ENCODE measurements at places on chromosomes 12 and 14.

- DNase-seq = no peak
Observed at GRCh38 chr14:21049271-21049673, 7.1 kb downstream of the RNASE7 start.

- no peak for DNase-seq
Observed at GRCh38 chr12:5870183-5870582, 74.9 kb downstream of the ANO2 start.

DNA sequence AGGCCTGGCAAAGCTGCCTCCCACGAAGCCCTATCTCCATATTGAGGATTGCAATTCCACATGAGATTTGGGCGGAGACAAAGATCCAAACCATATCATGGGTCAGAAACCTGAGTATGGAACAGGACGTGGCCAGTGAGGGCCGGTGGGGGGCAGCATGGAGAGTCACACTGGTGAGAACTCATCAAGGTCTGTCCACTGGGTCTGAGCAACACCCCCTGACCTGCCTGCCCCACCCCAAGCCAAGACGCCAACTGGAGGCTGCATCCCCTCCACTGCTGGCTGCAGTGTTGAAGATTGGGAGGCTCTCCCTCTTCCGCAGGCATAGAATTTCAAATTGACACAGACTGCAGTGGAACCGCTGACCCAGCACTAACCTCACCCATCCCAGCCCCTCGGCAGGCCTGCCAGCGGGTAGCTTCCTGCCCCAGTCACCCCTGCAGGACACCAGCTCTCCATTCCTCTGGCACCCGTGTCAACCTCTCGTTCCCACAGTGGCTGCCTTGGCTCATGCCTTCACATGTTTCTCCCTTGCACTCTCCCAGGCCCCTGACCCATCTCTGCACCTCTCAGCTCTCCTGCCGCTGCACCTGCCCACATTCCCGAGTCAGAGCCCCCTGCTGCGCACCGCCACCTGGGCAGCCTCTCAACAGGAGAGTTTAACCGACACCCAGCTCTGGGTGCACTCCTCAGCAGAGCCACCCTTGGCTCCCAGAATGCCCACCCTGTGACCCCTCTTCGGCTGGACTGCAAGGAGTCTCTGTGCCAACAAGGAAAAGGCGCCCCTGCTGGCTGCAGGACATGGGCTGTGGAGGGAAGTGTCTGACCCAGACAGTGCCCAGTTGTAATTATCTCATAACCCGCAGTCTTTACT, 45.2 kb upstream of the PPP2R5C start:
- no peak for DNase-seq

DNA sequence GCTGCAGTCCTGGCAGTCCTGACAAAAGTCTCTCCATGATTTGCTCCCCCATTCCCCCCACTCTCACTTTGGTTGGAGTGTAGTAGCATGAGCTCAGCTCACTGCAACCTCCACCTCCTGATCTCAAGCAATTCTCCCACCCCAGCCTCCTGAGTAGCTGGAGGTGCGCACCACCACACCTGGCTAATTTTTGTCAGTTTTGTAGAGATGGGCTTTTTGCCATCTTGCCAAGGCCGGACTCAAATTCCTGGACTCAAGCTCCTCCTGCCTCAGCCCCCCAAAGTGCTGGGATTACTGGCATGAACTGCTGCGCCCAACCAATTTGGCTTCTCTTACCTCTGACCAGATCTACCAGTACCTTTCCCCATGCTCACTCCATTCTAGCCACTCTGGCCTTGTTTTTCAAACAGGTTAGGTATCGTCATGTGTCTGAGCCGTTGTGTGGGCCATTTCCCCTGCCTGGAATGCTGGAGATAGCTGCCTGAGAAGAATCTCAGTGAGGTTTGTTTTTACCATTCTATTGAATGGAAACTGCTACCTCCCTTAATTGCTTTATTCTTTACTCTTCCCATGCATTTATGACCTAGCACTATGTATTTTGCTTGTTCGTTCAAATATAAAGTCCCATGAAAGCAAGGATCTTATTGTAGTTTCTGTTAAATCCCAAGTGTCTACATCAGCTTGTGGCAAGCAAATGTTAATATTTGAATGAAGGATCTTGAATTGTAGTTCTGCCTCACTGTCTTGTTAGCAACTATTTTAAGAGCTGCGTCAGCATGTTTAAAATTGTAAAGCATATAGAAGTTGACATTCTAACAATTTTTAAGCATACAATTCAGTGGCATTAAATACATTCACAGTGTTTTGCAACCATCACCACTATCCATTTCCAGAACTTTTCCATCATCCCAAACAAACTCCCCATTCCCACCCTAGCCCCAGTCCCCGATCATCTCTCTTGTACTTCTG, 39.7 kb downstream of the CPSF6 start:
- DNase-seq = no peak

DNA sequence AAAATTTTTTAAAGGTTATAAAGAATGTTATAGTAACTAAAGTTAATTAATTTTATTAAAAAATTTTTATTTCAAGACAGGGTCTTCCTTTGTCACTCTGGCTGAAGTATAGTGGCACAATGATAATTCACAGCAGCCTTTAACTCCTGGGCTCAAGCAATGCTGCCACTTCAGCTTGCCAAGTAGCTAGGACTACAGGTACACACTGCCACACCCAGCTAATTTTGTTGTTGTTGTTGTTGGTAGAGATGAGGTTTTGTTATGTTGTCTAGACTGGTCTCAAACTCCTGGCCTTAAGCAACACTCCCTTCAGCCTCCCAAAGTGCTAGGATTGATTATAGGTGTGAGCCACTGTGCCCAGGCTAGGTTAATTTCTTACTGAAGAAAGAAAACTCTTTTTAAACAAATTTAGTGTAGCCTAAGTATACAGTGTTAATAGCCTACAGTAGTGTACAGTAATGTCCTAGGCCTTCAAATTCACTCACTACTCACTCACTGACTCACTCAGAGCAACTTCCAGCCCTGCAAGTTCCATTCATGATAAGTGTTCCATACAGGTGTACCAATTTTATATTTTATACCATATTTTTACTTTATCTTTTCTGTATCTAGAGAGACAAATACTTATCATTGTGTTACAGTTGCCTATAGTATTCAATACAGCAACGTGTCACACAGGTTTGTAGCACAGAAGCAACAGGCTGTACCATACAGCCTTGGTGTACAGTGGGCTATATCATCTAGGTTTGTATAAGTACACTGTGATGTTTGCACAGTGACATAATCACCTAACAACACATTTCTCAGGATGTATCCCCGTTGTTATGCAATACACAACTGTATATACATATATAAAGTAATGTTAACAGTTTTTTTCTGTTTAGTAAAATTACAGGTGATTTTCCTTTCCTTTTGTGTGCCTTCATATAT, 24.7 kb upstream of the DNAAF2 start:
- no peak for DNase-seq

GRCh38 chr14:82309199-82309598, 775.5 kb upstream of the SEL1L start:
- DNase-seq = no peak

GRCh38 chr12:124509676-124510300, 57.6 kb downstream of the NCOR2 start:
- peak; percentile 86 for DNase-seq

GRCh38 chr12:80192087-80192486, 92.8 kb downstream of the OTOGL start:
- DNase-seq = no peak

GRCh38 chr14:99348816-99349614, 77.0 kb upstream of the BCL11B start:
- DNase-seq = no peak

GRCh38 chr14:92254786-92255185, 68.2 kb upstream of the SLC24A4 start:
- DNase-seq = peak; percentile 45

DNA sequence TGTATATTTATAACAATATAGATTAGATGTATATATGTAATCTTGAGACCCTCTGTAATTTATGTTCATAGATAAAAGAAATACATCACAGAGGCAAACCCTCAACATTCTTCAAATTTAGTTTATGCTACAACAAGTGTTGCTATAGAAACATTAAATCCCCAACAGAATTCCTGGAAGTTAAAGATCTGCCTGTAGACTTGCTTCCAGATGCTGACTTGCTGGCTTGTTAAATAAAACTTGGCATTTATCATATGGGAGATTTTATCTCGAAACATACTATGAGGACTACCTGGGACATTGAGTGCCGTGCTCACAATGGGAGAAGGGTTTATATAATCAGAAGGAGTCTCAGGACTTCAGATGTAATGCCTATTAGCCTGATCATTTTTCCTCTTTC, 136.3 kb upstream of the PLXNC1 start:
- DNase-seq = no peak

- peak; percentile 75 for DNase-seq
Observed at GRCh38 chr12:113334786-113335539, at the start of gene SLC8B1. SLC8B1 (minus strand) TSS chr12:113335109; CDS start chr12:113332878, 2,231 bp downstream.

DNA sequence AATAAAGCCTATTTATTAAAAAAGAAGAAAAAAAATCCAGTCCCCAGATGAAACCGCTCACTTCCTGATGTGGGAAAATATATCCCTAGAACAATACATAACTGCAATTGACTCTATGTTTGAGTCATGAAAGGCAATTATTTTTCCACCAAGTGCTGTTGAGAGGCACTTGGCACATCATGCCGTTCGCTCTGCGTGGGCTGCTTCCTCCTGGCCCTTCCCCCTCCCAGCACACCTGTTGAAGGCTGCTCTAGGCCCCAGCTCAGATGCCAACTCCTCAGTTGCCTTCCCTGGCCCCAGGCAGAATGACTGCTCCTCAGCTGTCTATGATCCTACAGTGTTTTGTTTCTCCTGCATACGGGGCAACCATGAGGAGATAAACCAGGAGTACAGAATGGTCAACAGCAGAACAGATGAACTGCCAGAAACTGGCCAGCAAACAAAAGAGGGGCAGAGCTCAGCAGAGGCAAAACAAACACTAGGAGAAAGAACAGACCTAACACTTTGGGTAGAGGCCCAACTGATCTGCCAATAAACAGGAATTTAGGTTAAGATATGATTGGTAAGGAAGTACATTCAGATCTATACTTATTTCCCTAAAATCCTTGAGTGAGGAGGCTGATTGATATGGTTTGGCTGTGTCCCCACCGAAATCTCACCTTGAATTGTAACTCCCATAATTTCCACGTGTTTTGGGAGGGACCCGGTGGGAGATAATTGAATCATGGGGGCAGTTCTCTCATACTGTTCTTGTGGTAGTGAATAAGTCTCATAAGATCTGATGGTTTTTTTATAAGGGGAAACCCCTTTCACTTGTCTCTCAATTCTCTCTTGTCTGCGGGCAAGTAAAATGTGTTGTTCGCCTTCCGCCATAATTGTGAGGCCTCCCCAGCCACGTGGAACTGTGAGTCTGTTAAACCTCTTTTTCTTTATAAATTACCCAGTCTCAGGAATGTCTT, 58.6 kb downstream of the SLC38A1 start:
- no peak for DNase-seq

DNA sequence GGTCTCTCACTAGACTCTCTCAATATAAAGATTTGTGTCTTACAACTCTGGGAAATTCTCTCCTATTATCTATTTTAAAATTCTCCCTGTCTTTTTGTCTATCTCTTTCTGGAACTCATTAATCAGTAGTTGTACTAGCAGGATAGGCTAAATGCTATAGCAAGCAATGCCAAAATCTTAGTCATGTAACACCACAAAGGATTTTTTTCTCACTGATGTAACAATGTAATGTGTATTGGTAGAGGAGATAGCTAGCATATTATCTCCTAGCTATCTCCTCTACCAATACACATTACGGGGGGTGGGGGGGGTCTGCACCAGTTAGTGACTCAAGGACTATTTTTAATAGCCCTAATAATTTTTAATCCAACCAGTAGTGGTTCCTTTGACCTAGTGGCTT, 225.4 kb downstream of the KLHL28 start:
- DNase-seq = no peak

GRCh38 chr14:104443391-104444158, 136.0 kb upstream of the C14orf180 start:
- no peak for DNase-seq

DNA sequence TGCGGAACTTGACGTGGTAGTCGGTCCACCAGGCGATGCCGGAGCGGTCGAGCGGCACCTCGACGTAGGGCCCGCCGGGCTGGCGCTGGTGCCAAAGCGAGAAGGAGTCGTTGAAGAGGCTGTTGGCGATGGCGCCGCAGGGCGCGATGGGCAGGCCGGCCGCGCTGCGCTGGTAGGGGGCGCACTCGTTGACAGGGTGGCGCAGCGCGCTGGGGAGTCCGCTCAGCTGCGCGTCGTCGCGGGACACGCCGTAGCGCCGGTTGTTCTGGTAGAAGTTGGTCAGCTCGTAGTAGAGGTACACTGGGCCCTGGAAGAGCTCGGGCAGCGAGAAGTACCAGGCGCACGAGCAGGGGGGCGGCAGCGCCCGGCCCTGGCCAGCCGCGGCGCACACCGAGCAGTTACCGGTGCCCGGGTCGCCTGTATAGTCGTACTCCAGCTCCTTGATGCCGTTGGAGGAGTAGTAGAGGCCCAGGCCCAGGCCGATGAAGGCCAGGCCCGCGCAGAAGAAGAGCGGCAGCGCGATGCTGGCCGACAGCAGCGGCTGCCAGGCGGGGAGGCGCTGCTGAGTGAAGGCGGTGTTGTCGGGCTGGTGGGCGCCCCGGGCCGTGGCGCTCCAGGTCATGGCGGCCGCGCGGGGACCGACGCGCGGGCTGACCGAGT, 482 bp downstream of the TMEM30B start:
- DNase-seq = peak; percentile 8

DNA sequence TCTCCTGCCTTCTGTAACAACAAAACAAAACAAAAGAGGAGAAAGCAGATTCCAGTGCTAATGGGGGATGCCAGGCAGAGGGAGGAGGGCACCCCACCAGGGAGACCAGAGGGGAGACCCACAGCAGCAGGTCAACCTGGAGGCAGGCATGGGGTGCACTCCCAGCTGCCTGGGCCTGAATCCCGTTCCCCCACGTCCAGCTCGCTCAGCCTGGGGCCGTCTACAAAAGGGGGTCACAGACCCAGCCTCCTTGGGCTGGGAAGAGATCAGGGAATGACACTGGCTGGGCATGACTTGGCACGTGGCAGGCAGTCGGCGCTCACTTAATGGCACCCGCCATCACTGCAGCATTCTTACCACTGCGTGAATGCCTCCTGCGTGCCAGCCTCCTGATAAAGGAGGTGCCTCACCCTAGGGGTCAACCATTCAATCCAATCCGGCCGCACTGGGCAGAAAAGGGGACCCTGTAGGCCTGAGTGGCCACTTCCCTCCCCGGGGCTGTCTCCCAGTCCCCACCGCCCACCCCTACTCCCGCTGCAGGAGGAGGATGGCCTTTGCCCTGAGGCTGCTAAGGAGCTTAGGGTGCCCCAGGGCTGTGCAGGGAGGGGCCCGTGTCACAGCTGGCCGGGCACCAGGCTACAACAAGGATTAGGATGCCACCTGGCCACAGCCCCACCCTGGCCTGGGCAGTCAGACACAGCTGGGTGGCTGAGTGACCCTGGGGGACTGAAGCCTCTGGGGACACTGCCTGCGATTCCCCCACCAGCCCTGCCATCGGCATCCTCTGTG, 87.5 kb downstream of the NCOR2 start:
- no peak for DNase-seq

- no peak for DNase-seq
Observed at GRCh38 chr12:59980476-59980875, 384.6 kb downstream of the SLC16A7 start.

GRCh38 chr12:82848845-82849244, 162.1 kb downstream of the TMTC2 start:
- DNase-seq = no peak

GRCh38 chr14:101276309-101277091, 284.8 kb upstream of the DIO3 start:
- no peak for DNase-seq

Measured in pons (tissue), 1 donor.